ENCODE measurements at places on chromosomes 2 and 18.
A peak's percentile ranks its signal among the peaks of the same experiment; 100 is the strongest.

DNA sequence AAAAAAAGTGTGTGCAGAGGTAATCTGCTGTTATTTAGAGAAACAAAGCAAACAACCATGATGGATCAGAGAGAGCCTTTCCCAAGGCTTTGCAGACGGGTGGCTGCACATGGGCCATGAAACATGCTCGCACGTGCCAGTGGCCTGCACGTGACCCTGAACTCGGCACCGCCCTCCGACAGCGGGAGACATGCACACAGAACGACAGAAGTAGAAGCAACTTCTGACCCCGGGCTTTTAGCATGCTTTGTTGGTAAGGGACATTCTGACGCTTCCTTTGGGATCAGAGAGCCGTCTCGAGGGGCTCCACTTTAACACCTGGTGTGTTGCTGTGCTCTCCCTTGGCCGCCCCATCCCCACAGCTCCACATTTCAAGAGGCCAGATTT, 112.5 kb downstream of the KCNF1 start:
- no peak for DNase-seq

DNA sequence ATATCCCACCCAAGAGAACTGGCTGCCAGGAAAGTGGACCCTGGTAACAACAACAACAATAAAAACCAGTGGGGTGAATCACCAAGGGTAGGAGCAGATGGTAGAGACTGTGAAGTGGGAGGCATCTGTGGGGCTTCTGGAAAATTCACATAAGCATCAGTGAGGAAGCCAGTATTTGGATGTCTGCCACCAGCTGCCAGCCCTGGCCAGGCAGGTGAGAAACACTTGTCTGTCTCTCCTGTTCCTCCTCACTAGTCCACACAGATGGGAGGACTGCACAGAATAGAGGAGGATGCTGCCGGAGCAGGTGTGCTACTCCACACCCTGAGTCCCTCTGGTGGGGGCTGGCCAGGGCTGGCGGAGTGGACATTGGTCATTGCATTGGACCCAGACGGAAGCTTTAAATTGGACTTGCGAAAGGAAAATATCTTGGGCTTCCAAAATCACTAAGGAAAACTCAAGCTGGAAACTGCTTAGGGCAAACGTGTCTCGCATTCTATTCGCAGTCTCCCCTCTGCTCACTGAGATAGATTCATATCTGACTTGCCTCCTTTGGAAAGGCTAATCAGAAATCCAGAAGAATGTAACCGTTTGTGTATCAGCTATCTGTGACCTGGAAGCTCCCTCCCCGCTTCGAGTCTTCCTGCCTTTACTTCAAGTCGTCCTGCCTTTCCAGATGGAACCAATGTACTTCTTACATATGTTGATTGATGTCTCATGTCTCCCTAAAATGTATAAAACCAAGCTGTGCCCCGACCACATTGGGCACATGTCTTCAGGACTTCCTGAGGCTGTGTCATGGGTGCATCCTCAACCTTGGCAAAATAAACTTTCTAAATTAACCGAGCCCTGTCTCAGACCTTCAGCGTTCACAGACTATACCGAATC, 69.1 kb downstream of the NAB1 start:
- DNase-seq, result no peak

GRCh38 chr2:238562446-238562845, 135.7 kb downstream of the ASB1 start:
- DNase-seq, result no peak

- peak; percentile 4 for DNase-seq
Measured at GRCh38 chr2:222561817-222562645, 93.9 kb downstream of the FARSB start.

GRCh38 chr18:47979611-47980200, 49.2 kb upstream of the SMAD2 start:
- no peak for DNase-seq

DNA sequence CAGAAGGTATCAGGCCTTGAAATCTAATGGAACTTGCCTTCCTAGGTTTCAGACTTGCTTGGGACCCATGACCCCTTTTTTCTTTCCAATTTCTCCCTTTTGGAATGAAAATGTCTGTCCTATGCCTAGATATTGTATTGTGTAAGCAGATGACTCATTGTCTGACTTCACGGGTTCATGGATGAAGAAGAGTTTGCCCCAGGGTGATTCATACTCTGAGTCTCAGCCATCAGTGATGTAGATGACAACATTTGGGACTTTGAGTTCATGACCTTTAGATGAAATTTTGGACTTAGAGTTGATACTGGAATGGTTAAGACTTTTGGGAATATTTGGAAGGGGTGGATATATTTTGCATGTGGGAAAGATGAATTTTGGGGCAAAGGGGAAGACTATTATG, 11.2 kb upstream of the SCYGR5 start:
- DNase-seq, result no peak
